ENCODE measurements at places on chromosomes 11 and 22. TPM values are rescaled to one million over a fixed set of nuclear protein-coding genes. Genes with fewer than 3 reads are reported as not detected.

Gene GNG3
- 0.56 TPM for total RNA-seq

Gene OR5A1
- not detected for total RNA-seq

Gene TMEM191B
- total RNA-seq: 4.3 TPM

DNA sequence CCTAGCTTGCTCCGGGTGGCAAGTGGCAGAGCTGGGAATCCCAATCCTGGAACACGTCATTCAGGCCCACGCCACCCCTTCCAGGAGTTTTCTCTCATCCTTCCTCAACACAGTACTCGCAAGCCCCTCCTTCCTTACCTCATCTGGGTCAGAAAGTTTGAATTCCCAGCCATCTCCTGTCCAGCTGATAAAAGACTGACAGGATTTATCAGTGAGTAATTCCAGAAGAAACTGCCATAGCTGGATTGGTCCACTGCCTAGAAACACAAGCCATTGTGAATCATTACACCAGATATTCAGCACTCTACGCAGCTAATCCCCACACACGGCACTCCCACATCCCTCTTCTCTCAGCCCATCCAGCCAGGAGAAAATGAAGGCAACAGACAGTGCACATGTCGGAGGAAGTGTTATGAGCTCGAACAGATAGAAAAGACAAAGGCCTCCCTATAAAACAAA, 124.0 kb downstream of the ETS1 start:
- H3K27ac ChIP-seq: peak overlapping the region; percentile 8
- H3K4me3 ChIP-seq: no peak overlapping the region
- no peaks in the 10 kb centered on the region for H3K36me3 ChIP-seq
- no peak for DNase-seq
- peaks cover 6% of the 10 kb centered on the region for H3K4me1 ChIP-seq

DNA sequence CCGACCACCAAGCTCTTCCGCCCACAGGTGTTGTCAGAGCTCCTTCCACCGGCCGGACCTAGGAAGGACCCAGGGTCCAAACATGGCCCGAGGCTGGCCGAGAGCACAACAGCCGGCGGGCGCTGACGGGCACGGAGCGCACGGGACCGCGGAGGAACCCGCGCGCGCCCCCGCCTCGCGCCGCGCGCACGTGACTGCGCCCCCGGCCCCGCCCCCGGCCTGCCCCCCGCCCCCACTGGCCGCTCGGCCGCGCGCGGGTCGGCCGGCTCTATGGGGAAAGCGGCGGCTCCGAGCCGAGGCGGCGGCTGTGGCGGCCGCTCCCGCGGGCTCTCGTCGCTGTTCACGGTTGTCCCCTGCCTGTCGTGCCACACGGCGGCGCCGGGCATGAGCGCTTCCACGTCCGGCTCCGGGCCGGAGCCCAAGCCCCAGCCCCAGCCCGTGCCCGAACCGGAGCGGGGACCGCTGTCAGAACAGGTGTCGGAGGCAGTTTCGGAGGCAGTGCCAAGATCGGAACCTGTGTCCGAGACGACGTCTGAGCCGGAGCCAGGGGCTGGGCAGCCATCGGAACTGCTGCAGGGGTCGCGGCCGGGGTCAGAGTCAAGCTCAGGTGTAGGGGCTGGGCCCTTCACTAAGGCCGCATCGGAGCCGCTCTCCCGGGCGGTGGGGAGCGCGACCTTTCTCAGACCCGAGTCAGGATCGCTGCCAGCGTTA, at the start of gene OSBP2:
Gene OSBP2 (plus strand): TSS at position 235 of the 711 bp plus-strand sequence. CDS start 36 bp downstream, at position 271.
- H3K4me1 ChIP-seq: no peaks in the 10 kb centered on the region
- no peaks in the 10 kb centered on the region for H3K36me3 ChIP-seq
- no peaks in the 10 kb centered on the region for H3K27me3 ChIP-seq
- DNase-seq: peak; percentile 34
- peak within 1 kb of the TSS; percentile 64 for H3K4me3 ChIP-seq

- no peaks in the 10 kb centered on the region for H3K36me3 ChIP-seq
- no peak overlapping the region for H3K27ac ChIP-seq
- no peaks in the 10 kb centered on the region for H3K27me3 ChIP-seq
- no peaks in the 10 kb centered on the region for H3K4me1 ChIP-seq
- H3K4me3 ChIP-seq: no peak overlapping the region
- DNase-seq: peak; percentile 16
Observed at GRCh38 chr11:77211040-77211451, 83.0 kb downstream of the MYO7A start.

GRCh38 chr22:19760951-19761724, 560 bp downstream of the TBX1 start:
- H3K4me3 ChIP-seq: no peak overlapping the region
- peaks cover 86% of the 10 kb centered on the region for H3K27me3 ChIP-seq
- H3K27ac ChIP-seq: no peak overlapping the region

DNA sequence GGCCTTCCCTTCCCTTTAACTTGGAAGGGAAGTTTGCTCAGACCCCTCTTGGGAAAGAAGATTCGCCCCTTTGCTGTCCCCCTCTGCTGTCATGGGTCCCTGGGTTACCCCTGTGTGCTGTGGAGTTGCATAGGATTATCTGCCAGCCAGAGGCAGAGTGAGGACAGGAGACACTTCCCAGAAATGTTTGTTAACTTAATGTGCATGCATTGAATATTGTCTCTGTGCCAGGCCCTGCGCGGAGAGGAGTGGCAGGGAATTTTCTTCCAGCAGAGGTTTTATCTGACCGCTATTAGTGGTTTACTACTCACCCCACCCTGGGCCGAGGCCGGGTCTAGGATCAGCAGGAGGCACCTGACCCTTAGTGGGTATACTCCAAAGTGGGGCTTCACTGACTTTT, 894.8 kb downstream of the TBC1D22A start:
- DNase-seq: no peak
- no peak overlapping the region for H3K27ac ChIP-seq
- H3K4me3 ChIP-seq: no peak overlapping the region
- H3K27me3 ChIP-seq: no peaks in the 10 kb centered on the region
- no peaks in the 10 kb centered on the region for H3K4me1 ChIP-seq

DNA sequence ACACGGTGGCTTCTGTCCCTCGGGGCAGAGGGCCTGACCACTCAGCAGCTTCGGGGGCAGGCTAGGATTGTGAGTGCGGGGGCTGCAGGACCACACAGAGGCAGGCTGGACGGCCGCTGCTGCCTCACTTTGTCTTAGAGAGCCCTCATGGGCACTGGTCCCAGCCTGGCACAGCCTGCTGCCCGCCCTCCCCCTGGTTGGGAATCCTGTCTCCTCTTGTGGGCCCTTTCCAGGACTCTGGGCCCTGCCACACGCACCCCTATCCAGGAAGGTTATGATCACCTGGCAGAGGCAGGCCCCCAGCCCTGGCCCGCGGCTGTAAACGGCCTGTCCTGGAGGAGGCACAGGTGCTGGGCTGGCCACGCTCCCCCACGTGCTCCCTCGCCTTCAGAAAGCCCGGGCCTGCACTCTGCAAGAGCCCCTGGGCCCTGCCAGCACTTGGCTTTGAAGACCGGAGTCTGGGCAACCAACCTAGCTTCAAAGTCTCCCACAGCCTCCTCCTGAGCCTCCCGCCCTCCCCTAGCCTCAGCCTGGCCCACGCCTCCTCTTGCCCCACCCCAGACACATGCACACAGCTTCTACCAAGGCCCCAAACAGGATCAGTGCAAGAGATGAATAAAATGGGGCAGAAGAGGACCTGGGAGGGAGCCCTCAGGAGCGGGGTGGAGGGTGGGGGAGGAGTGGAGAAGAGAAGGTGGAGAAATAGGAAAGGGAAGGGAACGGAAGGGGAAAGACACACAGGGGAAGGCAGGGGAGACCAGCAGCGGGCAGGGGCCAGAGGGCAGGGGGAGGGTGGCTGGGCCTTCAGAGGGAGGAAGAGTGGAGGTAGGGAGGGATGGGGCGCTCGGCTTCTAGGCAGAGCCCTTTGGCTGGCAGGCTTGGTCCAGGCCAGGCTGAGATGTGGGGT, 31.0 kb downstream of the SYT7 start:
- H3K36me3 ChIP-seq: no peaks in the 10 kb centered on the region
- no peaks in the 10 kb centered on the region for H3K4me1 ChIP-seq
- DNase-seq: no peak
- peaks cover 4% of the 10 kb centered on the region for H3K27me3 ChIP-seq

DNA sequence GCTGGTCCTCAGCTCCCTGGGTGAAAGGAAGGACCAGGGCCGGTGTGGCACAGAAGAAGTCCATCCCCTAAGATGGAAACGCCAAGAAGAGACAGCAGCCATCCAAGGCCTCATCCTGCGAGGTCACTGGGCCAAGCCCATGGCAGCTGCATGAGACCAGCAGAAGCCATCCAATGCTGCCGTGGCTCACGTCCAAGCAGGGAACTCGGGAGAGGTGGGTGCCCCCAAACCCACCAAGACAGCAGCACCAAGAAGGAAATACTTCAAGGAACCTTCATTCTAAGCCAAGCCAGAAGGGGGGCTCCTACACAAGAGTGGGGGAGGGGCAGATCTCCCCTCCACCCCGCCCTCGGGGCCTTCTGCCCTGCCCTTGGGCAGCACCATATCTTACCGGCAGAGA, 49.6 kb downstream of the IGSF9B start:
- no peaks in the 10 kb centered on the region for H3K4me1 ChIP-seq
- no peak overlapping the region for H3K27ac ChIP-seq
- H3K27me3 ChIP-seq: no peaks in the 10 kb centered on the region
- no peak overlapping the region for H3K4me3 ChIP-seq

DNA sequence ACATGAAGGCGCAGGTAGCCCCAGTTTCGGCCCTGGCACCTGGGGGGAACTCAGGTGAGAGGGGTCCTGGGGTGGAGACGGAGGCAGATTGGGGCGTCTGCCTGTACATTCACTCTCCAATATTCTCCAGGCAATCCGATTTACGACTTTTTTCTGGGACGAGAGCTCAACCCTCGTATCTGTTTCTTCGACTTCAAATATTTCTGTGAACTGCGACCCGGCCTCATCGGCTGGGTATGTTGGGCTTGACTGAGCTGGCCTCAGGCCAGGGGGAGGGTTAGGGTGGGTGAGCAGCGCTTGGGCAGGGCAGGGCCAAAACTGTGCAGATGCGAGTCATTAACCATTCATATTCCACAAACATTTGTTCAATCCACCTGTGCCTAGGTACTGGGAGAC, 1.7 kb downstream of the TM7SF2 start:
- H3K4me1 ChIP-seq: peaks cover 31% of the 10 kb centered on the region
- H3K4me3 ChIP-seq: peak overlapping the region; percentile 57
- H3K27me3 ChIP-seq: no peaks in the 10 kb centered on the region
- H3K36me3 ChIP-seq: no peaks in the 10 kb centered on the region
- DNase-seq: no peak
- peak overlapping the region; percentile 44 for H3K27ac ChIP-seq

GRCh38 chr11:60570970-60571369, 55.8 kb downstream of the MS4A13 start:
- no peak overlapping the region for H3K27ac ChIP-seq
- DNase-seq: no peak
- no peaks in the 10 kb centered on the region for H3K36me3 ChIP-seq
- H3K27me3 ChIP-seq: no peaks in the 10 kb centered on the region
- H3K4me3 ChIP-seq: no peak overlapping the region

- no peaks in the 10 kb centered on the region for H3K4me1 ChIP-seq
- DNase-seq: no peak
Observed at GRCh38 chr11:8605971-8606563, 12.0 kb upstream of the STK33 start.

DNA sequence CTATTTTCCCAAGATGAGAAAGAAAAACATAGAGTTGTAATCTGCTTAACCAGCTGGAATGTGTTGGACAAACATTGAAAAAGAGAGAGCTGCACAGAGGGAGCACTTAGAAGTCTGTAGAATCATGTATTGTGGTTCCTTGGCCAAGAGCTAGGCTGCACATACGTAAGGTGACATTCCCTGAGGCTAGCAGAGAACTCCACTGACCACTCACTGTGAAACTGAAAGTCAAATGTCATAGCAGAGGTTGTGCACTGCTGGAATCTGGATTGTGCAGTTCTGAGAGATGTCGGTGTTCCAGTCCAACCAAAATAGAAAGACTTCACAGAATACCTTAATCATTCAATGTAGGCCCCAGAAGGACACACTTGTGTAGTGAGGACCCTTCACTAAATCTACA, 772.8 kb upstream of the RAG2 start:
- no peaks in the 10 kb centered on the region for H3K4me1 ChIP-seq
- no peak overlapping the region for H3K27ac ChIP-seq
- DNase-seq: no peak
- H3K4me3 ChIP-seq: no peak overlapping the region
- H3K27me3 ChIP-seq: no peaks in the 10 kb centered on the region
- H3K36me3 ChIP-seq: no peaks in the 10 kb centered on the region

DNA sequence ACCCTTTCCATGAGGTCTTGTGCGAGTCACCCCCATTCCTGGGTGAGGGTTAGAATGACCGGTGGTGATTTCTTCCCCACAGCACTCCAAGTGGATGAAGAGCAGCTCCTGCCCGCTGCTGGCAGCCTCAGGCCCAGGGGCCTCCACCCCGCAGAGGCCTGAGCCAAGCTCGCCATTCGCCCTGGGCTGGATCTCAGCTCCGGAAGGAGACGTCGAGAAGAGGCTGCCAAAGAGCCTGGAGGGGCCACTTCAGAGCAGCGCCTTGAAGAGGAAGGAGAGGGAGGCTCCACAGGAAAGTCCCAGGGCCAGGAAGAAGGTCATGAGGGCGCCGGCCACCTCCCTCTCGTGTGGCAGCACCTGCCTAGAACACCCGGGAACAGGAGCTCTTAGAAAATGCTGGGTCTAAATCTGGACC, 8.4 kb downstream of the SLC29A2 start:
- DNase-seq: no peak
- H3K4me1 ChIP-seq: no peaks in the 10 kb centered on the region
- no peak overlapping the region for H3K27ac ChIP-seq
- no peak overlapping the region for H3K4me3 ChIP-seq
- no peaks in the 10 kb centered on the region for H3K36me3 ChIP-seq

DNA sequence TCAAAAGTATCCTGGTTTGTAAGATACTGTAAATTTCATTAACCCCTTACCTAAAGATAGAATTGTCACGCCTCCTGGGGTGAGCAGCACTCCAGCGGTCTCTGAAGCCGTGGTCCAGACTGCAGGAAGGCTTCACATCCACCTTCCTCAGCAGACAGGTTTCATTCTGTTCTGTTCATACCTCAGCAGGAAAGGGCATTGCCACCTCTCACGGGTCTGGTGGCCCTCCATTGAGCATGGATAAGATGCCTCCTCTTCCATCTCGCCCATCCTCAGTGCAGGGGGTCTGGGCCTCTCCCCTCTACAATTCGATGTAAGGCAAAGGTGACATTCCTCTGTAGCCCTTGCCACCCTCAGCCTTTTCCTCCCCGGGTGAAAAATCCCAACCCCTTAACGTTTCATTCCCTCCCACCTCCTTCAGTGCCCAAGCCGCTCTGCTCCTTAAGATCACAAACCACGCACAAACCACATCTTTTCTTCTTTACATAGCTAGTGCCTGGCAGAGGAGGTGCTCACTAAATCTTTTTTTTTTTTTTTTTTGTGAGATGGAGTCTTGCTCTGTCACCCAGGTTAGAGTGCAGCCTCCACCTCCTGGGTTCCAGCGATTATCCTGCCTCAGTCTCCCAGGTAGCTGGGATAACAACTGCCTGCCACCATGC, 28.5 kb downstream of the RPUSD4 start:
- H3K27me3 ChIP-seq: no peaks in the 10 kb centered on the region
- no peak overlapping the region for H3K27ac ChIP-seq
- H3K4me1 ChIP-seq: no peaks in the 10 kb centered on the region
- no peaks in the 10 kb centered on the region for H3K36me3 ChIP-seq

- H3K27me3 ChIP-seq: no peaks in the 10 kb centered on the region
- H3K36me3 ChIP-seq: no peaks in the 10 kb centered on the region
- H3K4me1 ChIP-seq: no peaks in the 10 kb centered on the region
- H3K27ac ChIP-seq: no peak overlapping the region
Observed at GRCh38 chr11:69108559-69108958, 47.2 kb upstream of the SMIM38 start.

- no peaks in the 10 kb centered on the region for H3K4me1 ChIP-seq
- no peaks in the 10 kb centered on the region for H3K36me3 ChIP-seq
- H3K4me3 ChIP-seq: no peak overlapping the region
Observed at GRCh38 chr22:44664149-44664548, 37.9 kb upstream of the PRR5 start.

GRCh38 chr11:76115555-76115954, 90.7 kb downstream of the WNT11 start:
- H3K27ac ChIP-seq: no peak overlapping the region
- no peak for DNase-seq
- no peak overlapping the region for H3K4me3 ChIP-seq
- no peaks in the 10 kb centered on the region for H3K27me3 ChIP-seq
- H3K36me3 ChIP-seq: no peaks in the 10 kb centered on the region
- peaks cover 4% of the 10 kb centered on the region for H3K4me1 ChIP-seq
